Breast epithelium (tissue), 4 donors: ENCODE measurements at places on chromosomes 7 and 10. TPM values are rescaled to one million over a fixed set of nuclear protein-coding genes. Genes with fewer than 3 reads are reported as not detected.

KIF5B gene
- total RNA-seq, result 115 TPM

TACC2 gene
- 26.1 TPM for total RNA-seq

VIPR2 gene
- 4.6 TPM for total RNA-seq

GRCh38 chr7:145584401-145584800, 532.2 kb upstream of the CNTNAP2 start:
- DNase-seq, result no peak

DNA sequence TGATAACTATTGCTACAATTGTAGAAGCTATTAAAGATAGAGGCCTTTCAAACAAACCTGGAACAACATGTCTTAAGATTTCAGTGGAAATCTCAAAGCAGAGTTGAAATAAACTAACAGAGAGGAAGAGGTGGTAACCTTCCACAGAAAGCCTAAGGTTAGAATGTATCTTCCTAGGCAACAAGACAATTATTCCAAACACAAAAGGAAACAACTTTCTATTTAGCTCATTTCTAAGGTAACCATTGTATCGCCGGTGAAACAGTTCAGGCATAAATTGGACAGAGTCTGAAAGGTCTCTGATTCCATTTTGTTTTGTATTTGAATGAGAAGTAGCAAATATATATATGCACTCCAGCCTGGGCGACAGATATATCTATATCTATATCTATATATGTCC, 30.7 kb upstream of the HYCC1 start:
- no peak for DNase-seq

PON3 gene
- total RNA-seq, result 5.9 TPM

DNA sequence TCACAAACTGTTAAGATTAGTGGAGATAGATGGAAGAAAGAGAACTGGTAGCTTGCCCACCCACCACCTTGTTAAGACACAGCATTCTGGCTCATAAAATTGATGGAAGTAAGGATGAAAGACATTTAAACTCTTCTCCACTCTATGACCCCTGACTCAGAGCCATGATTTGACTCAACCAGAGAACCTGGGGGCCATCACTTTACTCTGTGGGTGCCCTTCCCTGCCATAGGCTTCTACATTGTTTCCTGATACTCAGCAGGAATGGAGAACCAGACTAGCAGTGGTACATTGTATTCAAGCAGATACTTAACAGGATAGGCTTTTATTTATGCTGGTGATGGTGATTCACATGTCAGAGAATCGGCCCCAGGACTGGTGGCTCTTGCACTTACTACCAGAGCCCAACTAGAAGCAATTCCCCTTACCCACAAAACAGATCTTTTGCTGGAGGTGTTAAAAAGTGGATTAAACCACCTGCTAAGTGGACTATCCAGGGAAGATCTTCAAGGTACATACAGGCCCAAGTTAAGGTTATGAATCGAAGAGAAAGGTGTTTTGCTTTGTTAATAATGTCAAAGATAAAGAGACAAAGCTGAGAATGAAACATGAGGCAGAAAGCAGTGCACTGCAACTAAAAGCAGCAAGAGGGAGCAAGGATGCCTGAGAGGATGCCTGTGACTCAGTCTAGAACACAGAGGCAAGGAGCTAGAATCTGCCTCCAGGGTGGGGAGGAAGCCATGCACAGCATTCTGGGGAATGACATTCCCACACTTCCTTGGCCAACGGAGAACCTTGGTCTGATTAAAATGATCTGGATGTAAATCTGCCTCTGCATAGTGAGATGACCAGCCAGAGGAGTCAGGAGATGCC, 36.0 kb upstream of the GLI3 start:
- DNase-seq, result no peak

OR2A7 gene
- total RNA-seq, result 14.7 TPM

DNA sequence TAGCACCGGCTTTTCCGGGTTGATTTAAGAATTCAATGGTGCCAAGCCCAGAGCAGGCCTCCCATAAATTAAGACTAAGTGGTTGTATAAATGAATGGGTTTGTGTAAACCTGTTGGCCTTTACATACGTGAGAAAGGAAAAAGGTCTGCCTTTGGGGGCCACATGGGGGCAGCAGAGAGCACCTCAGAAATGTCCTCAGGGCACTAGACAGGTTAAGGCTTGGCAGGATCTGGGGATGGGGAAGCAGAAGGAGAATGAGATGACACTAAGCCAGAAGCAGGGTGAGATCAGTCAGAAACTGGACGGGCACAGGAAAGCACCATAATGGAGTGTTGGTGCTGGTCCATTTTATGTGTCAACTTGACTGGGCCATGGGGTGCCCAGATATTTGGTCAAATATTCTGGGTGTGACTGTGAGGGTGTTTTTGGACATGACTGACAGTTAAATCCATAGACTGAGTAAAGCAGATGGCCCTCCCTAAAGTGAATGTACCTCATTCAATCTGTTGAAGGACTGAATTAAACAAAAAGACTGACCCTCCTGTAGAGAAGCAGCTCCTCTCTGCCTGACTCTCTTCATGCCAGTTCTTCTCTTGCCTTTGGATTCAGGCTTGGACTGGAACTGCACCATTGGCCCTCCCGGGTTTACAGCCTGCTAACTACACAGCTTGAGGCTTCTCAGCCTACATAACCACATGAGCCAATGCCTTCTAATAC, 58.9 kb downstream of the FRMPD2 start:
- no peak for DNase-seq

TLX1 gene
- not detected for total RNA-seq

DNA sequence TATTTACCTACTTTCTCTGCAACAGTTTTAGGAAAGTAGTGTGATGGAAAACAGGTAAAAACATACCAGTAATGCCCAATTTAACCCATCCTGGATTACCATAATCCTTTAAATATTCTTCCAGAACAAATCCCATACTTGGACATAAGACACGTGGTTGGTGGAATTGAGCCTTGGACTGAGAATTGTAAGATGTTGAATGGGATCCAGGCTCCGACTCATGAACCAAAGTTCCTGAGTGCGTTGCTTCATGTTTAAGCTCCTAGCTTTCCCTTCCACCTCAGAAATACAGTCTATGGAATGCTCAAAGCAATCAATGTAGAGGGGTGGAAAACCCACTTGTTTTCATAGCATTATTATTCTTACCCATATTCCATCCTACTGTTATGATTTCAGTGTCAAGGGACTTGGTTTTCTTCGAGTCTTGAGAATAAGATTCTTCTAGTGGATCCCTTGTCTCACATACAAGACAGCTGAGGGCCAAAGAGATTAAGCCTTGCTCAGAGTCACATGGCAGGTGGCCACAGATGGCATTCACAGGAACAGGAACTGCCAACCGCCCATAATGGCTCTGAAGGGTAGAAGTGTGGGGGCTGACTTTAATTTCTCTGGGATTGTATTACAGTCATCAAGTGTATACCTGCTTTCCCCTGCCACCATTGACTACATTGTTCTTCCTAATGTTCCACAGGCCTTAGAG, 171.2 kb downstream of the GFRA1 start:
- no peak for DNase-seq

UBE2D1 gene
- 16.1 TPM for total RNA-seq

- no peak for DNase-seq
These were observed 86.8 kb downstream of the GPR158 start for GRCh38 chr10:25261558-25261957.

DNA sequence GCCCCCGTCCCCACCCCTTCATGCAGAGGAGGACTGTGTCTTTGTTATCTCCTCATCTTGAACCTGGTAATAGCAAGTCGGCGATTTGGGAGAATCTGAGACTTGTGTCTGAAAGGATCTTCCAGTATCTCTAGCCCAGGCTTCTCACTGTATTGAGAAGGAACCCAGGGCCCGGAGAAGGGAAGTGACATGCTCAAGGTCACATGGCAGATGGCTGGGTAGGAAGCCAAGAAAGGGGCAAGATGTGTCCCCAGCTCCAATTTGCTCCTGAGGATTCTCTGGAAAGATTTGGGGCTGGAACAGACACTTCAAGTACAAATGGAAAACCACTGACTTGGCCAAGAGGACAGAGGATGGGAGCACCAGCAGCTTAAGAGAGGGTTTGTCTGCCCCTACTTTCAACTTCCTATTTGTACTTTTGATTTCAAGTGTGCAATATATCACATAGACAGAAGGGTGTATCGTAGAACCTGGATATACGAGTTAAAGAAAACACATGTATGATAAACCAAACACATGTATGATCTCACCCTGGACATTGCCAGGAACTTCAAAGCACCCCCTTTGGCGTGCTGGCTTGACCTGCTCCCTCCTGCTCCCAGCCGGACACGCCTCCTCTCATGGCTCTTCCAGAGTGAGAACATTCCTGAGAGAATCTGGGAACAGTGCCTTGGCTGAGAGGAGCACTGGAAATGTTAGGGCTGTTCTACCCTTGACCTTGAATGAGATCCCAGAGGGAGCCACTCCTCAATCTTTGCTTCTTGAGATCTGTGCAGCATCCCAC, 79.7 kb downstream of the CDH23 start:
- DNase-seq, result no peak

NAMPT gene
- total RNA-seq, result 536 TPM

DNA sequence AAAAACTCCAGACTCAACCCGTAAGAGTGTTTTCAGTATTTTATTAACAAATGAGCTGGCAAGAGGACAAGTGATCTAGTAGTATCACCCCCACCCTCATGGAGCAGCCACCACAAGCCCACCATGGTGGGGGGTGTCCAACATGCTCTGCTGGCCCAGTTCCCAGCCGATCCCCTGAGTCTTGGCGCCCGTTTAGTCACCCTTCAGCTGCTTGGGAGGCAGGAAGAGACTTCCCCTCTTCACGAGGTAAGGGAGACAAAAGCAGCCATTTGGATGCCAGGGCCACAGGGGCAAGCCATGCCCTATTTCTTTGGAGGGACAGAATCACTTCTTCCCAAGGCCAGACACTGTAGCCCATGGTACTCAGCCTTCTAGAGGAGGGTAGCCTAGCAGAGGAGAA, 54.1 kb downstream of the NOD1 start:
- no peak for DNase-seq

DNA sequence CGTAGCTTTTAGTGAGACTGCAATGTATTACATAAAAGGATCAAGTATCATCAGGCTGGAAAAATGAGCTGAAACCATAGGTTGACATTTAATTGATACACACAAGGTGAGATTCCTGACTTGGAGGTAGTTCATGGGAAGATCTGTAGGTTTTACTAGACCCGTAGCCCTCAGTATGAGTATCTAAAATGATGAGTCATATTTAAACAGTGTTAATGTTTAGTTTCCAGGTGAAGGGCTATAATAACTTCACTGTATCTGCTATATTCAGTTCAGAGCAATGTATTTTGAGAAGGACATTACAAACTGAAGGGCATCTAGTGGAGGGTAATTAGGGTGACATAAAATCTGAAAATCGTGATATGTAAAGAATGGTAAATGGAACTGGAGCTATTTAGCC, 35.0 kb downstream of the ENTPD1 start:
- DNase-seq, result no peak

PPP1R3C gene
- total RNA-seq, result 9.4 TPM

ZNF488 gene
- not detected for total RNA-seq

DNA sequence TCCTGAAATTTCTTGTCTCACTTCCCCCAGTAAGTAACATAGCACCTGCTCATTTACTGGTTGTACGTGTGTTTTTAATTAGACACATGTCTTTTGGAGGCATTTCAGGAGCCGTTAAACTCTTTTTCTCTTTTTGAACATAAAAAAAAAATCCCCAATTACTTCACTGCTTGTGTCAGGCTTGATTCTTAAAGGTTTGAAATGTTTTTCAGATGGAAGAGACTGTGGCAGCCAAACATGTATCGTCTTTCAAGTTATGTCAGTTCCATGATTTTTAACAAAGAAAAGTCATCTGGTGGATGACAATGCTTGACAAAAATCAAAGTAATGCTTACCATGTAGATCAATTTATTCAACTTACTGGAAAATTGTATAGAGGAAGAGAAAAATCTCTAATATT, 585.8 kb downstream of the GATA3 start:
- DNase-seq, result no peak

PKD2L1 gene
- not detected for total RNA-seq

- DNase-seq, result no peak
These were observed 368.9 kb downstream of the SORCS1 start for GRCh38 chr10:106795619-106796018.

GRCh38 chr7:66423729-66424128, 205.0 kb upstream of the KCTD7 start:
- no peak for DNase-seq

DNA sequence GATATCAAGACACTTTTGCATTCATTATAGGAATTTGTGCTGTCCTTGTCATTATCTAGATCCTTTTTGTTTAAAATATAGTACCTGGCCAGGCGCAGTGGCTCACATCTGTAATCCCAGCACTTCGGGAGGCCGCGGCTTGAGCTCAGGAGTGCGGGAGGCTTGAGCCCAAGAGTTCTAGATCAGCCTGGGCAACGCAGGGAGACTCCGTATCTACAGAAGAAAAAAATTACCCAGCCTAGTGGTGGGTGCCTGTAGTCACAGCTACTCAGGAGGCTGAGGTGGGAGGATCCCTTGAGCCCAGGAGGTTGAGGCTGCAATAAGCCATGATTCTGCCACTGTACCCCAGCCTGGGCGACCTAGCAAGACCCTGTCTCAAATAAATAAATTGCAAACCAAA, 621 bp upstream of the MORN4 start:
- DNase-seq, result no peak

GRCh38 chr10:127349737-127350136, 153.3 kb upstream of the INSYN2A start:
- DNase-seq, result no peak

- no peak for DNase-seq
These were observed 61.8 kb upstream of the DNAJB6 start for GRCh38 chr7:157274991-157275427.

- DNase-seq, result no peak
These were observed 49.8 kb downstream of the SPOCK2 start for GRCh38 chr10:72038458-72039001.

ZC3HAV1L gene
- 19.3 TPM for total RNA-seq

AKR1C3 gene
- total RNA-seq, result 110 TPM

GRCh38 chr7:20441346-20441745, 110.6 kb downstream of the ITGB8 start:
- no peak for DNase-seq

DNA sequence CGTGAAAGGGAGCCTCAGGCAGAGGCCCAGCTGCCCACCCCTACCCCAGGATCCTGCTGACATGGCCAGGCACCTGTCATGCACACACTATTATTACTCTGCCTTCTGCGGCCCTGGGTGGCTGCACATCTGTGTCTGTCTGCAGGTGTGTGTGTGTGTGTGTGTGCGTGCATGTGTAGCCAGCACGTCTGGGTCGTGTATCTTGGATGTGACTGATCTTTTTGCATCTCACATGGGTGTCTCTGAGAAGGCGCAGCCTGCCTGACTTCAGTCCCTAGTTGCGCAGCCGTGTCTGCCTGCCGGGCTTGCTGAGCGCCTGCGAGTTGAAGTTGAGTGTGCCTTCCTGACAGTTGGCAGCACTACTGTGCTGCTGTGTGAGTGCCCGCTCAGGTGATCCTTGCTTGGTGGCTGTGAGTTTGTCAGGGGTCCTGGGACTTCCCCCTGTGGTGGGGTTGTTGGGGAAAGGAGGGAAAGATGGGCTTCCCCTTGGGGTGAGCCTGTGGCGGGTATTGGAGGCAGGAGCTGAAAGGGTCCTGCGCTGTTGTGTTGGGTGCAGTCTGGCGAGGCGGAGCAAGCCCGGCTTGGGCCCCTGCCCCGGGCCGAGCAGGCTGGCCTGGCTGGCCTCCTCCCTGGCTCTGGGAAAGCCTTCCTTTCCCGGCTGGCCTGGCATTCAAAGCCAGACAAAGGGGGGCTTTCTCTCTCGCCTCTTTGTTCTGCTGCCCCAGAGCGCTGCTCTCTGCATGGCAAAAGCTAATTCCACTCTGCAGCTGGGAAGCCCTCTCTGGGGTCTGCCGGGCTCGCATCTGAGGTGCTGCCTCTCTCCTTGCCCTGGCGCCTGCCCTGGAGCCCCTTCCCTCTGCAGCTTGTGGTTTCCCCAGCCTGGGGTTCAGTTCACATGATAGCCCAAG, 4.9 kb downstream of the TRIM8 start:
- DNase-seq, result no peak

- DNase-seq, result no peak
These were observed 161.6 kb downstream of the NRCAM start for GRCh38 chr7:108294595-108294994.
